ENCODE measurements at places on chromosomes 16 and 17. TPM values are rescaled to one million over a fixed set of nuclear protein-coding genes. Genes with fewer than 3 reads are reported as not detected.

DNA sequence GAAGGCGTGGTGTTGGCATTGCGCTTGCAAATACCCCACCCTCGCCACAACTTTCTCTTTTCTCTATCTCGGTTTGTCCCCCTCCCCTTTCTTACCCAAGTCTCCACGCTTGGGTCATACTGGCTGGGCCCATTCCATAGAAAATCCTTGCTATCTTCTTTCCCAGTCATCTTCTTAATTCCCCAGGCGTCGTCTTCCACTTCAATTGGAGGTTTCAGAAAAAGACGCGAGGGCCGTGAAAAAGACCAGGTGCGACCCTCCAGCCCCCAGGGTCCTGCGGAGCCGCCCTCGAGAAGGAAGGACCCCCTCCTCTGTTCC lies 8.3 kb downstream of the IRX5 start:
- DNase-seq, result no peak

DNA sequence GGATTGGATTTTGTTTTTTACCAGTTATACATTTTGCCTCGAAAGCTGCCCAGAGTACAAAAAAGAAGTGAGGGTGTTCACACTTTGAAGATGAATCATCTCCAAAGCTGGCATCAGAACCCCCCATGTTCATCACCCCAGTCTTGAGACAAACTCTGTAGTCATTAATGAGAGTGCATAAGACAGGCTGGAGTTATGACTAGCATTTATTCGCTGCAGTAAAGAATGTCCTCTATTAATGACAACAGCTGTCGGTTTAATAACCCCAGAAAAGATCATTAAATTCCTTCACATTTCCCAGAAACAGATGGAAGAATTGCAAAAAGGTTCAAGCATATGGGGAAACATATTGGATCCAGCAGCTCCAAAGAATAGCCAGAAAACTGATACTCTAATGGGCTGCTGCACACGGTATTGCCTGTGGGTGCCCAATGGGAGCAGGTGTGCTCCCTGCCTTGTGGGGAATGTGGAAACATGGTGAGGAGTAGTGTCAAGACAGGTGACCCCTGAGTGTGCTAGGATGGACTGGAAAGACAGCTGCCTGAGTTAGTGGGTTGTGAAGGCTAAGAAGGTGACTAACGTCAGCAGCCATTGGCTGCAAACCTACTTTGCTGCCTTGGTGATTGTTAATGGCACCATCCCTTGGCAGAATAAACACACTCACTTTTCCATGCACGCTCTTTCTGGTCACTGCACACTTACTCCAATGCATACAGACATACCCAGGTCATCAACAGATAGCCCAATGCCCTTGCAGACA lies 81.9 kb downstream of the AIPL1 start:
- no peak for DNase-seq

GRCh38 chr17:22278302-22279275 lies 586.3 kb downstream of the KCNJ18 start:
- DNase-seq, result no peak

DNA sequence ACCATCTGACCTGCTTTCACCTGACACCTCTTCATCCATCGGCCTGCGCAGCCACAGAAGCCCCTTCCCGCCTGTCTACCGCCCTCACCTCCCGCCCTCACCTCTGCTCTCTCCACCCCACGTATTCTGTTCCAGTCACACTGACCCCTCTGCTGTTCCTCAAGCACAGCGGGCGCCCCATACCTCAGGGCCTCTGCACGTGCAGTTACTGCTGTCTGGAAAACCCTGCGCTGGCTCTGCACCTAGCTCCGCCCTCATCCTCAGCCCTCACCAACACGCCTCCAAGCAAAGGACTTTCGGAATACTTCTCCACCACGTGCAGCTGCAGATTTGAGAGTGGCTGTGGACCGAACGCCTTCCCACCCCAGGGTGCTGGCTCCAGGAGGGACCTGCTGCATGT lies 24.6 kb upstream of the PABPN1L start:
- DNase-seq, result no peak

DNA sequence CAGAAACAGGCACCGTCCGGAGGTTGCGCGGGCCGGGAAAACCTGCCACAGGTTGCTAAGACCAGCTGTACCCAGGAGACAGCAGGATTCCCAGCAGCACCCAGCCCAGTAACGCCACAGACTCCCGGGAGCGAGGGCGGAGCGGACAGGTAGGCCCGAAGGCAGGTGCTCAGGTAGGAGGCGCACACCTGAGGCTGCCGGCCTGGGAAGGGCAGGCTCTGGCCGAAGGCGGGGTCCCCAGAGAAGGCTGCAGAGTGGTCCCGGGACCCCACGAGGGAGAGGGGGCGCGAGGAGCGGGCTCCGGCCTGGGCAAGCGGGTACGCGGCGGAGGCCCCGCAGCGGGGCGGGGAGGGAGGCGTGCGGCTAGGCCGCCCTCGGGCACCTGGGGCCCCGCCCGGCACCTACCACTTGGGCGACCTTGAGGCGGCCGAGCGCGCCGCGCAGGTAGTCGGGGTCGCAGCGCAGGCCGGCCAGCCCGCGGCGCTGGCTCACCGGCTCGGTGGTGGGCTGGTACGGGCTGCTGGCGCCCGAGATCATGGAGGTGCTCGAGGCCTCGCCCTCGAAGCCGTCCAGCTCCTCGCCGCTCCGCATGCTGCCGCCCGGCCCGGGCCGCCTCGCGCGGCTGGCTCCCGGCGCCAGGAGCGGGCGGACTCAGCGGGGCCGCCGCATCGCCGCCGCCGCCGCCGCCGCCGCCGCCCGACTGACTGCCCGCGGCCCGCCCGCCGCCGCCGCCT lies 441 bp downstream of the CMTM4 start:
- DNase-seq, result no peak

DNA sequence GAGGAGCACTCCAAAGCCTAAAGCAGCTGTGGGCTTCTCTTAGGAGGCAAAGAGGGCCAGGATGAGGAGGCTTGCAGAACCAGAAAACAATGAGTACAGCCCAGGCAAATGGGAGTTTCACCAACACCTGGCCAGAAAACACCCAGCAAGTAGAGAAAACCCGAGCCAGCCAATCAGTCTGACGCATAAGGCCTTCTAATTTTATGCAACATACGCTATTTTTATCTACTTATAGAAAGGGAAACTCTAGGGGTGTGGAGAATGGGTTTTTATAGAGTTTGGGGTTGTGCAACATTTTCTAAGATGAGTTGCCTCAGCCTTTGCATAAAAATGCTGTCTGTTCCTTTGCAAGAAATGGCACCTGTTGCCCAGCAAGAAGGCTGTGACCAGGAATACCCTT lies 529.0 kb upstream of the CDH5 start:
- no peak for DNase-seq

DNA sequence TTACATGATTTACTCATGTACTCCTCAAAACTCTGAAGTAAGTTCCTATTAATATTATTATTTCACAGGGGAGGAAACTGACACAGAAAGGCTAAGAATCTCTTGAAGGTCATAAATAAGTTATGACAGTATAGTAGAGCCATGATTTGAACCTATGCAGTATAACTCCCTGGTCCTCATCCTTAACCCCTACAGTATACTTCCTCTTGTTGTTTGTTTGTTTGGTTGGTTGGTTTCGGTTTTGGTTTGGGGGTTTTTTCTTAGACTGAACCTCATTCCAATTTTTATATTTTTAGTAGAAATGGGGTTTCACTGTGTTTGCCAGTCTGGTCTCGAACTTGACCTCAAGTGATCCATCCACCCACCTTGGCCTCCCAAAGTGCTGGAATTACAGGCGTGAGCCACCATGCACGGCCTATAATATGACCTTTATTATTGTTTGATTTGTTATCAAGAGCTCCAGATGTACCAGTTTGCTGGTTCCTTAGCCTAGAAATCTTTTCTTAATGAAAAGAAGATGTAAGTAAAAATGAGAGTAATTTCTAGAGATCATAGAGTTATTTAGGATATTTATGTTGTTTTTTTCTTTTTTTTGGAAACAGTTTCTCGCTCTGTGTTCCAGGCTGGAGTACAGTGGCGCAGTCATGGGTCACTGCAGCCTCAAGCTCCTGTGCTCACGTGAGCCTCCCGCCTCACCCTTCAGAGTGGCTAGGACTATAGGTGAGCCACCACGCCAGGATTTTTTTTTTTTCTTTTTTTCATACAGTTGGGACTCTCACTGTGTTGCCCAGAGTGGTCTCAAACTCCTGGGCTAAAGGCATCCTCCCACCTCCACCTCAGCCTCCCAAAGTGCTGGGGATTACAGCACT lies 4.8 kb downstream of the PRR11 start:
- no peak for DNase-seq

DNA sequence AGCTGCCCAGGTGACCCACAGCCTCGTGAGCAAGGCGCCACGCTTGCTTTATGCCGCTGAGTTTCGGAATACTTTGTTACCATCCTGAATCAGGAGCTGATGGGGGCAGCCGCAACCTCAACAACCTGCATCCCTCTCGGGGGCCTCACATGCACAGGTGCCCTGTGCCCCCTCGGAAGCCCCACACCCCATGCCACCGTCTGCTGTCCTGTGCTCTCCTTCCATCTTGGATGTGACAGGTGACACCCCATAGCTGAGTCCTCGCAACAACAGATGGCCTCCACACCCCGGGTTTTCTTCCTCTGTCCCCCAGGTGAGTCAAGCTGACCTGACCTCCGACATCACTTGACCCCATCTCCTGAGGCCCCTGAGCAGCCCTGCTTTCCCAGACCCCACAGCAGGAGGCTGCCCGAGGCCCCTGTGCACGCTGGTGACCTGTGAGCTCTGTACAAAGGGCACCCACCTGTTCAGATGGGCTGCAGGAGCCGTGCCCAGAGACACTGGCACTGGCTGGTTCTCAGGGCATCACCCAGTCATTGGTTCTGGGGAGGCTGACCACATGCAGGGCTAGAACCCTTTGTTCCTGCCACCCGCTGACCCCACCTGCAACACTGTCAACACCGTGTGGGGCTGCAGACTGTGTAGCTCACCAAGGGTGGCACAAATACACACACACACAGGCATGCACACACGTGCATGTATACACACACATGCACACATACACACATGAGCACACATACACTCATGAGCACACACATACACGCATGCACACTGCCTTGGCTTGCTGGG lies 57.7 kb downstream of the RMI2 start:
- no peak for DNase-seq

DNA sequence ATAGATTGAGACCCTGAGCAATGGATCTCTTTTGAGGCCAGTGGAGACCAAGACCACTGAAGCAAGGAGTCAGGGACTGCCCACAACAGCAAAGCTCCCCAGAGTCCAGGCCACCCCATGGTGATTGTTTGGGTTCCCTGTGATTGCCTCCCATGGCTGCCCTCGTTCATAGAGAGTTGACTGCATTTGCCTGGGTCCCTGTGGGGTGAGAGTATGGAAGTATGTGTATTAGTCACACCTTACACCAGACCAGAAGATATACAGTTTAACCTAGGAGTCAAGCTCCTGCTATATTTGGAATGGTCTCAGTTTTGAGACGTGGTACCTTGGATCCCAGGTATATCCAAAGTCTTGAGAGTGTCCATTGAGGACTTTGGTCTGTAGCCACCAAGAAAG lies 20.2 kb downstream of the HLF start:
- DNase-seq, result no peak

DNA sequence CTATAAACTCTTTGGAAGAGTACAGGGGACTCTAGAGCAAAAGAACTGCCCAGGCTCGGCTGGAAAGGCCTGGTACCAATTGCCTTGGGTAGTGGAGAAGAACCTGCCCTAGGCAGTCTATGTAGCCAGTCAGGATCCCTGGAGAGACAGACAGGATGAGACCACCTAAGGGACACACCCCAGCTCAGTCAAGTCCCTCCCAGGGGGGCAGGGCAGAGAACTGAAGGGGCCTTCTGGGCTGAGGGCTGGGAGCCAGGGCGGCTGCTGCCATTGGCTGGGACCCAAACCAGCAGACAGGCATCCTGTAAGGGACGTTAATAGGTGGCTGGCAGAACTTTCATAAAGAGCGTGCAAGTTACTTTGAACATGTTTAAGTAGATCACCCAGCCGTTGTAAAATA lies 12.8 kb upstream of the SLC38A8 start:
- no peak for DNase-seq

- DNase-seq, result no peak
Observed at GRCh38 chr17:31472137-31472536, 80.7 kb downstream of the RAB11FIP4 start.

- DNase-seq, result no peak
Observed at GRCh38 chr17:46032909-46033308, 33.9 kb downstream of the STH start.

DNA sequence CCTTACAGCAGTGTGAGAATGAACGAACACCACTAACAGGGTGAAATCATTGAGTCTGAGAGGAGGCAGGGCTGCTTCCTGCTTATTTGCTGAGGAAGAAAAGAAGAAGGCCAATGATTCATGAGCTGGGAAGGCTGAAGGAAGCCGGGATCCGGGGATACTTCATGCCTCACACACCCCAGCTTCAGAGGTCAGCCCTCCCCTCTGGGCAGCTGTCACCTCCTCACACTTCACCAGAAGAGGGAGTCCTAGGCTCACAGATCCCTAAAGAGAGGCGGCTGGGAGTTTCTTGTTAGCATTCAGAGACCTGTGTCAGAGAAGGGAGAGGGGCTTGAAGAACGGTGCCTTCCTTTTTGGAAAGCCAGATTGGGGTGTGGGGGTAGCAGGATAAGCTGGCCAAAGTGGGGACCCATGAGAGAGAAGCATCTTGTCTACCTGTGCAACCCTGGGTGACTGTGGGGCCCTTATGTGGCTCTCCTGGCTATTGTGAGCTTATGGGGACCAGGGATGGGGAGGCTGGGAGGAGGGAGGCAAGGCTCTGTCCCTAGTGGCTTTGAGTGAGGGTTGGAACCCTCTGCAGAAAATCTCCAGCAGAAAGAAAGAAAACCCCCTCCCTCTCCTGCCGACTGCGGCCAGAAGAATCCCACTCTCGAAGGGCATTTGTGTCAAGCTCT lies 94.6 kb downstream of the RGS9 start:
- peak; percentile 45 for DNase-seq

- DNase-seq, result no peak
Observed at GRCh38 chr17:17841601-17842025, 4.8 kb upstream of the SREBF1 start.

DNA sequence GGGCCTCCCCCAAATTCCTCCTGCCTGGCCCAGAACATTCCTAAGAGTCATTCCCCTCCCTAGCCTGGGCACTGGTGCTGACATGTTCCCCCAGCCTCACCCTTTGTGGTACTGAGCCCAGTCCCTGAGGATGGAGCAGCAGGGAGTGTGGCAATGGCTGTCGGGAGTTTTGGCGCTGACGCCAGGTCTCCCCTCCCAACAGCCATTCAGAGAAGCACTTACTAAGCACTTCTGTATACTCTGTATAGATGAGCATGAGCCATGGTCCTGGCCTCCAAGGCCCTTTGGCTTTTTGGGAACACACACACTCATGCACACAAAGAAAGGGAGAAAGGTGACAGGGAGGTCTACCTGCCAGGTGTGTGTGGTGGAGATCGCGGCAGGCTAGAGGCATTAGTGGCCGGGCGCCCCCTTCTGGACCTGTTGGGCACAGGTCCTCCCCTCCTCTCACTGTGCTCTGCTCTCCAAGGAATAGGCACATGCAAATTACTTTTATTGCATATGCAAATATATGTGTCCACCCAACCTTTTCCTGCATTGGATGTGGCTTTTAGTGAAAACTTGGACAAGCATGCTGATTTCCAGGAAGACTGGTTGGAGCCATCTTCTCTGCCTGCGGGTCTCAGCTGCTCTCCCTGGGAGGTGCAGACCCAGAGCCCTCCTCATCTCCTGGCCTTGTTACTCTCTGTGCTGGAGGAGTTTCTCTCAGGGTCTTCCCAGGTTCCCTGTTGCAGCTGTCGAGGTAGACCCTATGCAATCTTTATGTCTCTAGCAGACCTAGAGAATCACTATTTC lies 17.4 kb upstream of the C17orf107 start:
- no peak for DNase-seq

The ATP2A3 gene
- polyA plus RNA-seq, result 0.21 TPM

The HSD11B2 gene
- polyA plus RNA-seq, result 2.4 TPM

The DHRS13 gene
- polyA plus RNA-seq, result 4.0 TPM

The C17orf50 gene
- not detected for polyA plus RNA-seq

The MT1H gene
- 4.0 TPM for polyA plus RNA-seq

The TPPP3 gene
- 0.96 TPM for polyA plus RNA-seq

The GRN gene
- polyA plus RNA-seq, result 274 TPM

Measured in keratinocyte (primary cell).